ENCODE measurements at places on chromosomes 2 and 18.

DNA sequence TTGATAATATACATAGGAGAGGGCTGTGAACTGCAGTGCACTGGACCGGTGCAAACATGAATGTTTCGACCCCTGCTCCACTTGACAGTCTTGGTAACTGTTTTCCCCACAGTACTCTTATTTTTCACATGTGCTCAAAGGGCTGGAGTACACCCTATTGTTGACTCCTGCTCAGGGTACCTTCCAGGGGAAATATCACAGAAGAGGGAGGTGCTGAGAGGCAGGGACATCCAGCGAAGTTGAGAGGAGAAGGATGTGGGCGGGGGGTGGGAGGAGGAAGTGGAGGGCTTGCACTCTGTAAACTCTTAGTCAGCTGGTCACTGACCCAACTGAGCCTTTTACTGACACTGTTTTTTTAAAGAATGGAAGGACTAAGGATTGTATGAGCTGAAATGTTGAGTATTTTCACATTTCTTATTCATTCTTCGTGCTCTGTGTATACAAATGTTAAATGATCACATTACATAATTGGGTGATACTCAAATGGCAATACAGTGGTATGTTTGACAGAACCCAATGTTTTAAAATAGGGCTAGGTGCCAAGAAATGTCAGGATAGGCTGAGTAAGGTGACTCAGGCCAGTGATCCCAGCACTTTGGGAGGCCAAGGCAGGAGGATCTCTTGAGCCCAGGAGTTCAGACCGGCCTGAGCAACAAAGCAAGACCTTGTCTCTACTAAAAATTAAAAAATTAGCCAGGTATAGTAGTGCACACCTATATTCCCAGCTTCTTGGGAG lies 10.0 kb downstream of the INPP4A start:
- no peak for DNase-seq

GRCh38 chr18:13878857-13879256 lies 36.5 kb downstream of the MC2R start:
- no peak for DNase-seq

GRCh38 chr2:140186313-140186712 lies 1406.1 kb upstream of the NXPH2 start:
- no peak for DNase-seq

- no peak for DNase-seq
Observed at GRCh38 chr2:109555346-109555900, 58.3 kb downstream of the SEPTIN10 start.

GRCh38 chr2:161414042-161415033 lies 1.8 kb upstream of the TBR1 start:
- DNase-seq: no peak

- DNase-seq: no peak
Observed at GRCh38 chr2:174546519-174547506, 50.8 kb downstream of the WIPF1 start.

DNA sequence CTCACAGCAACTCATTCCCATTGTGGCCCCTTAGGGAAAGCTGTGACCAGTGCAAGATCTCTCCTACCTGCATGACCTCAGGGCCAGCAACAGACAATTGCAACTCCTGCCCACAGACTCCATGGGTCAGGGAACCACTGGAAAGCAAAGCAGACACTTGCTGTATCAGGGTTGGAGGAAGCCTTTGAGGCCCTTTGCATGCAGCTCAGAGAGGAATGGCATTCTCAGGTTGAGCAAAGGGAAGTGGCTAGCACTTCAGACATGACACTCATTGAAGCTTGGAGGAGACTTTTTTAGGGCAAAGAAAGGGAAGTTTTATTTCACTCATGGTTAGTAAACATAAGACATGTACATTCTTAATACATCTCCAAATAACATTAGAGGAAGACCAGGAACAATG lies 22.1 kb downstream of the IL1F10 start:
- DNase-seq: no peak

DNA sequence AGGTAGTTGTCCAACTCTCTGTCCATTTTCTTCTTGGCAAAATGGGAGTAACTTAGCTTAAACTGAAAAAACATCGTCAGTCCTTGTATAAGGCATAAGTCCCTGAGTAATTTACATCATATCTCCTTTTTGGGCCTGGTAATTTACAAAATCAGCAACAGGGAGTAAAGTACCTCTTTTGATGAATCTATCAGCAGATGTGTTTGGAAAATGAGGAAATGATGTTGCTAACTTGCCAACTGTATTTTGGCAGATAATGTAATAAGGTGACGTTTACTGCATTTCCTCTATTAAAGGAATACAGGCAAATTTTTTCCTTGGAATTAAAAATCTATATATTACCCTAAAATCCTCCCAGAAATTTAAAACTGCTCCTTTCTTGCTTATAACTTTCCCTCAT lies 29.2 kb downstream of the ANKRD44 start:
- DNase-seq: no peak

GRCh38 chr18:25516121-25516520 lies 164.2 kb upstream of the ZNF521 start:
- DNase-seq: no peak

- DNase-seq: no peak
Observed at GRCh38 chr2:134228493-134228903, 25.4 kb upstream of the MGAT5 start.
